Heart left ventricle (tissue), 16 donors: ENCODE measurements at places on chromosomes 2 and 18. TPM values are rescaled to one million over a fixed set of nuclear protein-coding genes. Genes with fewer than 3 reads are reported as not detected.

GAREM2 gene
- 2.4 TPM for total RNA-seq

LOXHD1 gene
- total RNA-seq = 0.19 TPM

NGEF gene
- 0.19 TPM for total RNA-seq

CCDC148 gene
- 0.63 TPM for total RNA-seq

DNA sequence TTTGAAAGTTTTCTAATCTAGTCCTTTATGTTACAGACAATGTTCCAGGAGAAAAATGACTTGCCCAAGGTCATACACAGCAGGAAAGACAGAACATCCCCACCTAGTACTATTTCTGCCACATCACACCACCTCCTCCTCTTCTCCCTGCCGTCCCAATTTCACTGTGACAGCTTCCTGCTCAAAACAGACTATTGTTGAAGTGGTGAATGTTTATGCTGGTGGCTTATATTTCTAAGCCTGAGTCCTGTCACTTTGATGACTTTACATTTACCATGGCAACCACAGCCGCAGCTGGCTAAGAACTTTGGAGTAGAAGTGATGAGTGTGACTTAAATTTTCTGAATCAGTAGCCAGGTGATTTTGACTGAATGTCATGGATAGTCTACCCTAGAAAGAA is 10.0 kb downstream of the GALNT5 start:
- no peaks in the 10 kb centered on the region for H3K4me1 ChIP-seq
- H3K27ac ChIP-seq = no peak overlapping the region
- no peak for DNase-seq
- H3K36me3 ChIP-seq = no peaks in the 10 kb centered on the region
- H3K4me3 ChIP-seq = no peak overlapping the region
- H3K27me3 ChIP-seq = no peaks in the 10 kb centered on the region

DNA sequence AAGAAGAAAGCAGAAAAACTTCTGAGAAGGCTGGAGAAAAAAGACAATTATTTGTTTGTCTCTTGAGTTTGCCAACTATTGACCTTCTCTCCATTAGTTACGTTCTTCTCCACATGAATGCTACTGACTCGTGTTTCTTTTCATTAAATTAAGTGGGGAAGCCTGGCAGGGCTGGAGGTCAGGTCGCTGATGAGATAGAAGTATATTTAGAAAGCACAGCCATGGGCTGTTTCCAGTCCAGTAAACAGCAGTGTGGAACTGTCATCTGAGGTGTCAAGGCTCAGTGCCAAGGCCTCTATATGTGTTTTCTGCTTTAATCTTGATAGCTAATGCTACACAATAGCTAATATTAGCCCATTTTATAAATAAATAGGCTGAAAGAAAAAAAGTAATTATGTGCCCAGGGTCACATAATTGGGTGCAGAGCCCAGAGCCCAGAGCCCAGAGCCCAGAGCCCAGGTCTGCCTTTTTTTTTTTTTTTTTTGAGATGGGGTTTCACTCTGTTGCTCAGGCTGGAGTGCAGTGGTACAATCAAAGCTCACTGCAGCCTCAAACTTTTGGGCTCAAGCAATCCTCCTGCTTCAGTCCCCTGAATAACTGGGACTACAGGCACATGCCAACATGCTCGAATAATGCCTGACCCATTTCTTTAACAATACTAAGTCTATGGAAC is 6.3 kb downstream of the MSGN1 start:
- DNase-seq = peak; percentile 18
- no peaks in the 10 kb centered on the region for H3K36me3 ChIP-seq
- peak overlapping the region; percentile 90 for H3K27ac ChIP-seq
- peaks cover 33% of the 10 kb centered on the region for H3K4me1 ChIP-seq
- H3K4me3 ChIP-seq = no peak overlapping the region

DNA sequence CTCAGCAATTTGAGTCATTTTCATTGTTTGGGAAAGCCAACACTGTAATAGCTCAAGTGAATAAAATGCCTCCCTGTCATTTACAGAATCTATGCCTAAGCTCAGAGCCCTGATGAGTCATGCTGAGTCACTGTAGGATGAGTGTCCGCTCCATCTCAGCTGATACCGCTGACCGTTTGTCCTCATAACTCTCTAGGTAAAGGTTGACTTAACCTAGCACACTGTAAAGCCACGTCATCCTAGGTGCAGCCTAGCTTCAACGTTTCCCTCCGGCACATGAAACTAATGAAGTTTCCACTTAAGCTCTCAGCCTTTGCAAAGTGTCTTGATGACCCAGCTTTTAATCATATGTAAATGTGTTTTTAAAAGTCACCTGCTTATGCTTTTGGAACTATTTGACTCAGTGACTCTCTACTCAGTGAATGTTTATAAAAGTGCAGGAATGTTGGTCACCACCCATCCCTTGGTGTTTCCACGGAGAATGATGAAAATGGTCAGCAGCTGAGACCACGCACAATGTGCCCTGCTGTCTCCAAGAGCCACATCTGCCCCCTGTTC is 154.0 kb downstream of the PMAIP1 start:
- no peak for DNase-seq
- H3K27ac ChIP-seq = no peak overlapping the region
- H3K27me3 ChIP-seq = no peaks in the 10 kb centered on the region
- H3K36me3 ChIP-seq = no peaks in the 10 kb centered on the region
- H3K4me1 ChIP-seq = no peaks in the 10 kb centered on the region
- H3K4me3 ChIP-seq = no peak overlapping the region

GRCh38 chr2:127609031-127609751 is 36.8 kb upstream of the GPR17 start:
- H3K4me3 ChIP-seq = no peak overlapping the region
- H3K27ac ChIP-seq = no peak overlapping the region
- DNase-seq = no peak
- no peaks in the 10 kb centered on the region for H3K4me1 ChIP-seq
- H3K36me3 ChIP-seq = no peaks in the 10 kb centered on the region

GRCh38 chr2:157497638-157498314 is 53.9 kb upstream of the CYTIP start:
- H3K27me3 ChIP-seq = no peaks in the 10 kb centered on the region
- no peak for DNase-seq
- H3K4me3 ChIP-seq = no peak overlapping the region
- H3K36me3 ChIP-seq = no peaks in the 10 kb centered on the region
- H3K4me1 ChIP-seq = no peaks in the 10 kb centered on the region

- H3K4me3 ChIP-seq = no peak overlapping the region
- no peaks in the 10 kb centered on the region for H3K27me3 ChIP-seq
- no peaks in the 10 kb centered on the region for H3K36me3 ChIP-seq
- DNase-seq = no peak
Observed at GRCh38 chr18:32896776-32897547, 124.1 kb upstream of the KLHL14 start.

DNA sequence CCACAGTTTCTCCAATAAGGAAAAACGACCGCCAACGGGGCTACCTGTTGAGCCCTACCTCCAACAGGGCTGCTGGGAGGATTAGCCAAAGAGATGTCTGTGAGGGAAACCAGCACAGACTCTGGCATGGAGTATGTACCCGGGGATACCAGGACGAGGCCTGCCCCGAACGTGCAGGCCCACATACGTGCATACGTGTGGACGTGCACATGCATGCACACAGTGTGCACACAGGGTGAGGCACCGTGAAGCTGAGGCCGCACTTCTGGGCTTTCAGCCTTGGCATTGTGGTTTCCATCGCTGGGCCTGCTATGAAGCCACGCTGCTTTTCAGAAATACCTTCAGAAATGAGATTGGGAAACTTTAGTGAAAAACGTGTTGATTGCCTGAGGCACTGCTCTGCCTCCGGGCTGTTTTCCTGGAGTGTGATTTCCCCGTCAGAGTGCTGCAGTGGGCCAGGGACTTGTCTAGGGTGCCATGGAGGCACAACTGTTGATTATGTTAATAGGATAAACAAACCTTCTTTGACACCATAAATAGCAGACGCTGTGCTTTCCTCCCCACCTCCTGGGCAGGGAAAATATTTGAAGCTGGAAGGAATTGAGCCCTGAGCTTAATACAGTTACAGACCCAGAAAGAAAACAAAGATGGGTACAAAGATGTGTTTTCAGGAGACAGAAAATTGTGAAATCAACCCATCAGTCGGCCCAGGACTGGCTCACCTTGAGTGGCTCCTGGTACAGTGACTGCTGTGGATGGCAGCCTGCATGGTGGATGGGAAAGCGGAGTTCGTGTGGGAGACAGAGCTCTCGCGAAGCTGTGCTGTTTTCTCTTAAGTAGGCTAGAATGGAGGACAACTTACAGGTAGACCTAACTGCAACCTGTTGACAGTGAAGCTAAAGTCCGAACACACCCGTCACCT is 182.3 kb downstream of the FAM210A start:
- H3K36me3 ChIP-seq = no peaks in the 10 kb centered on the region
- no peak overlapping the region for H3K4me3 ChIP-seq
- no peak for DNase-seq
- peaks cover 5% of the 10 kb centered on the region for H3K4me1 ChIP-seq
- H3K27me3 ChIP-seq = no peaks in the 10 kb centered on the region

- no peaks in the 10 kb centered on the region for H3K4me1 ChIP-seq
- no peak for DNase-seq
- H3K4me3 ChIP-seq = no peak overlapping the region
Observed at GRCh38 chr2:42036413-42036812, 11.4 kb upstream of the PKDCC start.

DNA sequence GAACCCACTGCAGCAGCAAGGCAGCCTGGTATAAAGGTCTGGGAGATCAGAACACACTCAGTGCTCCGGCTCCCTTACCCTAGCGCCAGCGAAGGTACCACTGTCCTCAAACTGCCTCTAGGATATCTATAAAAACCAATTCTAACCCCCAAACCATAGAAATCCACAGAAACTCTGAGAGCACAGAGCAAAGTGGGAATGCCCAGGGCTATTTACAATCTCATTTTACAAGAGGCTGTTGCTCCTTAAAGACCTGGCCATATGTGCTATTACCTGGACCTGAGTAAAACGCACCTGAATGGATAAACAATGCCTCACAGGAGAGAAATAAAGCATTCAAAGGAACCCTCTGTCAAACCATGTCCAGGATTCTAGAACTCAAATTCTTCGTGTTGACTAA is 4.3 kb downstream of the STK39 start:
- peaks cover 16% of the 10 kb centered on the region for H3K4me1 ChIP-seq
- H3K27me3 ChIP-seq = no peaks in the 10 kb centered on the region
- no peaks in the 10 kb centered on the region for H3K36me3 ChIP-seq
- no peak overlapping the region for H3K4me3 ChIP-seq
